ENCODE measurements at places on chromosomes 5 and 9.

- peak; percentile 50 for DNase-seq
Measured at GRCh38 chr9:93574900-93575795, 1.2 kb upstream of the PHF2 start.

- DNase-seq, result no peak
Measured at GRCh38 chr9:20610591-20610990, 11.7 kb downstream of the MLLT3 start.

GRCh38 chr9:21316860-21317259 is 11.7 kb upstream of the IFNA5 start:
- DNase-seq, result no peak

DNA sequence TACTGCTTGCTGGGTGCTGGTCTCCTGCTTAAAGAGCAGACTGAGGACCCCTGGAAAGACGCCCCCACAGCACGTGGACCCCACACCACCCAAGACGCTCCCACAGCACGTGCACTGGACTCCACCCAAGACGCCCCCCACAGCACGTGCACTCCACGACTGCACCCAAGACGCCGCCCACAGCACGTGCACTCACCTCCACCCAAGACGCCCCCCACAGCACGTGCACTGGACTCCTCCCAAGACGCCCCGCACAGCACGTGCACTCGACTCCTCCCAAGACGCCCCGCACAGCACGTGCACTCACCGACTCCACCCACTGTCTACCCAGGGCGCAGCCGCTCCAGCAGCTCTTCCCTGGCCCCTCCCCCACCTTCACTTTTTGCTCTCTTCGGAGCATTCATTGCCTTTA is 50.5 kb downstream of the EHMT1 start:
- DNase-seq, result no peak

DNA sequence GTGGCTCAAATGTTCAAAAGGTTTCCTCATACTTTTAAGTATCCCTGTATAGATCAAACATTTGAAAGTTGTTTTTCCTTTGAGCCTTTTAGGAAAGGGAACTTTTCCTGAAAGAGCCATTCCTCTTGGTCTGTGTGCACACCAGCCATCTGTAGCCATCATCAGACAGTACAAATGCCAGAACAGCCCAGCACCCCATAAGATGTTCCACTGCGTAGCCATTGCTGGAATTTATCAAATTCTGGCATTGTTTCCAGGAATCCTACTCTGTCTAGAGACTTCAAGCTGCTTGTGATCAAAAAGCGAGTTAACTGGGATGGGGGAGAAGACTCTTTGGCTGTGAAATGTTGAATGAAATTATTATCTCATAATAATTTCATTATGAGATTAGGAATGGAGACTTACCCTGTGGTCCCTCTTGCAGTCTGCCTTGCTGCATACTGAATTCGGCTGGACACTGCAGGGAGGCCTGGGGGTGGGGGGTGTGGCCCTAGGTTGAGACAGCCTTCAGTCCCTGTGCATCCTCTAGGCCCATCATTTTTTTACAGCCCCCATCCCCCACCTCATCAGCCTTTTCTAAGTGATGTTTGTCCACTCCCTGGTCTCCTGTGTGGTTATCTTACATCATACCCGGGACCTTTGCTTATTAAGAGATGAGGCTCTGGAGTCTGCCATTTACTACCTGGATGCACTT is 99.8 kb downstream of the RALGPS1 start:
- DNase-seq, result no peak

DNA sequence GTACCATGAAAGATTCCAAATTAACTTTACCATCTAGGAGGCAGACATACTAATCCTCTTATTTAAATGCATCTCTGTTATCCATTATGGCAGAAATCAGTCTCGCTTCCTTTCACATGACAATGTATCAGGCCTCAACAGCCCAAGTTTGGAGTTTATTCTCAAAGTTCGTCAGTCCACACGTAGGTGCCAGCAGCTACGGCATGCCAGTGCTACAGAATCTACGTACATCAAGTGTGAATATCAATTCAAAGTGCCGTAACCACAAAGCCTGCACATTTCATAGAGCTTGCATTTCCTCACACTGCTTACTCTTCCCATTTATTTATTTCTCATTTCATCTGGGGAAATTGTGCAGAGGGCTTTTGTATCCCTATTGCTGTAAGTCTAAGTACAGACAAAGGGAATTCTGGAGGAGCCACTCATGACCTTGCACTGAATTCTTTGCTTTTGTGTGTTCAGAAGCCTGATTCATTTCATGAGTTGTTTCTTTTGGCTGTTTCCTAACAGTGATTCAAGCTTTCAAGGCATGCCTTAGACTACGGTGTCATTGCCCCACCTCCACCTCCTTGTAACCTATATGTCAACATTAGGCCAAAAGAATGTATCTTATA is 10.0 kb downstream of the ENC1 start:
- no peak for DNase-seq

GRCh38 chr5:157598350-157598936 is 22.9 kb upstream of the ADAM19 start:
- DNase-seq, result no peak

GRCh38 chr5:76974785-76975184 is 21.9 kb downstream of the CRHBP start:
- DNase-seq, result no peak

Data from tibial artery (tissue), 4 donors.